ENCODE measurements at places on chromosomes 1 and 21.

GRCh38 chr1:24878045-24878444 lies 52.0 kb downstream of the RUNX3 start:
- no peak for DNase-seq

DNA sequence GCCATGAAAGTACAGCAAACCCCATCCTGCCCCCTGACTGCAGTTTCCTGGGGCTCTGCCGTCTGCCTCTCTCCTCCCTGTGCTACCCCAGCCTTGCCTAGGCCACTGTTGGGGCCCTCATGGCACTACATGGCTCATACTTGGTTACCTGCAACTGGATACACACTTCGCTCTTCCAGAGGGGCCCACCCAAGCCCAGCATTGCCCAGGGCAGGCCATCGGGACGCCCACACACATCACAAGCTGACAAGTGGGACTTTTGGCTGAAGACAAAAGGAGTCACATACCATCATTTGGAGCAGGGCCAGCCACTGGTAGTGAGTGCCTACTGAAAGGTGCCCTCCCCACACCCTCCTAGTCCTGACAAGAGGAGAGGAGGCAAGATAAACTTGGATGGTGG lies 82.8 kb downstream of the CD247 start:
- DNase-seq: no peak

DNA sequence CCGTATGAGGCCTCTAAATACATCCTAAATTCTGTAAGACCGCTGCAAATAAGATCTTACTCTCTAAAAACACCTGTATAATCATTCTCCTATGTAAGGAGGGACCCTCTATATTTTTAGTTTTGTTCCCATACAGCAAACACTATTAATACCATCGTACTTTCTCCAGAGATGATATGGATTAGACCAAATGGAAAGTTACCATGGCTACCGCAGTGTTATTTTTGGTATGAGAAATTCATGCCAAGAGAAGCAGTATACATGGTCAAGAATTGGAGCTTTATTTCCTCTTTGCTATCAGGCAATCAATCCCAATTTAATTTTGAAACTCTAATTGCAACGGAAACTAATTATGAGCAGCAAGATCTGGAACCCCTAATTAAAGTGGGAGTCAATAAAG lies 70.0 kb downstream of the BCAR3 start:
- no peak for DNase-seq

DNA sequence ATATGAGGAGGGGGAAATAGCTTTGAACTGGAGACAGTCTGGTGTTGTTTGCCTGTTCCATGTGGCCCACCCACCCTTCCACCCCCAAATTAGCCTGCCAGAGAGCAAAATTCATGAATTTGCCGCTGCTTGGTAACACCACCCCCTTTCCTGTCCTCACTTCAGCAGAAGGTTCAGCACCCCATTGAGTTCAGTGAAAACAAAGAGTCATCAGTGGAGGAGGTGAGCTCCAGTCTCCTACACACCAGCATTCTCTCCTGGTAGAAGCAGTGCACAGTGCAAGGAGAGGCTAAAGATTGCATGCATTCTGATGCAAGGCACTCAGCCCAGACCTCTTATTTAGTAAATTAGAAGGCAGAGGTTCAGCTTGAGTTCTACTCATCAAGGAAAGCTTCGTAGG lies 99.7 kb upstream of the DYNLT5 start:
- no peak for DNase-seq

DNA sequence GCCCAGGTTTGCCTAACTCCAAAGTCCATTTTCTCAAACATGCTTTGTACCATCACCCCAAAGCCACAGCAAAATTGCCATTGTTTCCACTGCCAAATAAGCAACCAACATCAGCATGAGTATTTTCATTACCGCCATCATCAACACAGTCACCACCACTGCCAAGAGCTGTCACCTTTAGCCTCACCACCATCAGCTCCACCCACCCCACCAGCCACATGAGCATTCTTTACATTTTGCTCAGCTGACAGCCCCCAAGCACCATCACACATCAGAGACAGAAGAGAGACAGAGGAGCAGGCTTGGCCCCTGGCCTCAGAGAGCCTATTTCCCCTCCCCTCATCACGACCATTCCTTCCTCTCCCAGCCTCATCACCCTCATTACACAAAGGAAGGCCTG lies 42.7 kb downstream of the TAS1R2 start:
- no peak for DNase-seq

- no peak for DNase-seq
Observed at GRCh38 chr1:24418898-24419628, 3.5 kb downstream of the NIPAL3 start.

DNA sequence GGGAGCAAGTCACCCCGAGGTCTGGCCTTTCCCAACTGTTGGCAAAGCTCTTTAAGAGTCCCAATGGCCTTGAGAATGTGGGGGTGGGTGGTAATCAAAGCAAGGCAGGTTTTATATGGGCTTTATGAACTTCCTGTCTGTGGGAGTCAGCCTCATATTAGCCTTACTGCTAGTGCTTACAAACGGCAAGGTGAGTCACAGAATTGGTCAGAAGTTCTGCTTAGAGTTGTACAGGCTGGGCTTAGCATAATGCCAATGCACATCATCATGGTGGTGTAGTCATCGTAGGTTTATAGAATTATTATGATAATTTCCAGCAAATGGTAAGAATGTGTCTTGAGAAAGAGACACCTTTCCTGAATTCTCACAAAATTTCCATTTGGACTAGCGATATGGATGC lies 192.7 kb upstream of the KIAA0040 start:
- no peak for DNase-seq

DNA sequence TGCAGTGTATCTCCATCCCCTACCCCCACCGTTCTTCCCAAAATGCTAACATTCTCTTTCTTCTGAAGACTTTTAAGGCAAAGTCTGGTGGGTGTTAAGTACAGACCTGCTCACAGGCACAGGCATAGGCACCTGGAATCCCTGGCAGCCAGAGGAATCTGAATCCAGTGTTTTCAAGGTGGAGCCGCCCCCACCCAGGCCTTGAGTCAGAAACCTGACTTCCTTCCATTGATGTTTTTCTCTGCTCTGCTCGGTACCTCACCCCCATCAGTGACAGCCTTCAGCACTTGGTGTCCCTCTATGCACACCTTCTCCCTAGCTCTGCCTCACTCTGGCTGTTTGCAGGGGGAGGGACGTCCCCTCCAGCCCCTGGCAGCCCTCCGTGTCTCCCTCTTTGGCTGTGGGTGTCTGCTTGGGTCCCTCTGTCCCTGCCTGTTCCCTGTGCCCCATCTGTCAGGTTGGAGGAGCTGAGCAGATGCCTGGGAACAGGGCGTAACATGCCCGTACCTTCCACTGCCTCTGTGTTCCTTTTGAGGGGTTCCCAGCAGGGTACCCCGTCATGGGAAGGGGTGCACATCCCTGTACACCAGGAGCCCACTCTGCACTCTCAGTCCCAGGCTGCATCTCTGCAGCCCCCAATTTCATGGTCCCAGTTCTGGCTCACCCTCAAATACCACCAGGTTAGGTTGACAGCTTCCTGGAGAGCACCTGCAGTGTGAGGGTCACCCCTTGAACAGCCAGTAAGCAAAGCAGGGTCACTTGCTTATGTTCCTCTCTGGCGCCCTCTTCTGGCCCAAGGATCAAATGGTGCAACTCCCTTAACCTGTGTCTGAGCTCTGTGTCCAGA lies 6.7 kb downstream of the NCDN start:
- peak; percentile 43 for DNase-seq

DNA sequence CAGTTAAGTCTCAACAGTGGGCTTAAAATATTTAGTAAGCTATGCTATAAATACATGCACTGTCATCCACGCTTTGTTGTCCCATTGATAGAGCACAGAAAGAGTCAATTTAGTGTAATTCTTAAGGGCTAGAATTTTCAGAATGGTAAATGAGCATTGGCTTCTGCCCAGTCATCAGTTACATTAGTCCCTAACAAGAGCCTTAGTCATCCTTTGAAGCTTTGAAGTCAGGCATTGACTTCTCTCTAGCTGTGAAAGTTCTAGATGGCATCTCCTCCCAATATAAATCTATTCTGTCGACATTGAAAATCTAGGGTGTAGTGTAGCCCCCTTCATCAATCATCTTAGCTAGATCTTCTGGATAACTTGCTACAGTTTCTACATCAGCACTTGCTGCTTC lies 12.0 kb upstream of the LPGAT1 start:
- no peak for DNase-seq

DNA sequence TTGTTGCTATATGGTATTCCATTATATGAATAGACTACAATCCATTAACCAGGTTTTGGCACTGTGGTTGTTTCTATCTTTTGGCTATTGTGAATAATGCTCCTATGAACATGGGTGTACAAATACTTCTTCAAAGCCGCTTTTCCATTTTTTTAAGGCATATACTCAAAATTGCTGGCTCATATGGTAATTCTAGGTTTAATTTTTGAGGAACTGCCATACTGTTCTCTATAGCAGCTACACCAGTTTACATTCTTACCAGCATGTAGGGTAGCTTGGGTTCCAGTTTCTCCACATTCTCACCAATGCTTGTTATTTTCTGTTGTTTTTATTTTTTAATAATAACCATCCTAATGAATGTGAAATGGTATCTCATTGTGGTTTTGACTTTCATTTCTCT lies 19.9 kb upstream of the AGO1 start:
- DNase-seq: no peak

DNA sequence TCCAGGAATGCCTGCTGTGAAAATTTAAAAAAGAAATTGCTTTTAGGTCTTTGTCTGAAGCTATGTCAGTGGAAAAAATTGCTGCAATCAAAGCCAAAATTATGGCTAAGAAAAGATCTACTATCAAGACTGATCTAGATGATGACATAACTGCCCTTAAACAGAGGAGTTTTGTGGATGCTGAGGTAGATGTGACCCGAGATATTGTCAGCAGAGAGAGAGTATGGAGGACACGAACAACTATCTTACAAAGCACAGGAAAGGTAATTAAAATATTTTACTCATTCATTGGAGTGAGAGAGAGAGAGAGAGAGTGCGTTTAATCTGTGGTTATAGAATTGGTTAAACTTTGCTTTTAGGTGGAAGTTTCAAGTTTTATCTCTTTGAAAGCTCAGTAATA lies 20.0 kb downstream of the CDC73 start:
- DNase-seq: peak; percentile 6

DNA sequence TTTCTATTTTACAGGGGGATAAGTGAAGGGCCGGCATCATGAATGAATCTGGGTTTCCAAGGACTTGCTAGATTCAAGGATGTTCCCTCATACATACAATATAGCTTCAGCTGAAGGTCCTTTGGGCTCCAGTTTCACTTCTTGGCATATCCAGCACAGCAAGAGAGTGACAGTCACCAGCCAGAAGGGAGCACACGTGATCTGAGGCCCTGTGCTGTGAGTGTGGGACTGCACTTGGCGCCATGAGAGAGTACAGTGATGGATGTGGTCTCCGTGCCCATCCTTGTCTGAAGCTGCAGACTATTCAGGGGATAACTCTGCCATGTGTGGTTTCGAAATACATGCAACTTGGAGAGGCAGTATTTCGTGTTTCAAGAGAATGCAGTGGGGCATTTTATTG lies 159.7 kb upstream of the DSCAM start:
- DNase-seq: no peak

DNA sequence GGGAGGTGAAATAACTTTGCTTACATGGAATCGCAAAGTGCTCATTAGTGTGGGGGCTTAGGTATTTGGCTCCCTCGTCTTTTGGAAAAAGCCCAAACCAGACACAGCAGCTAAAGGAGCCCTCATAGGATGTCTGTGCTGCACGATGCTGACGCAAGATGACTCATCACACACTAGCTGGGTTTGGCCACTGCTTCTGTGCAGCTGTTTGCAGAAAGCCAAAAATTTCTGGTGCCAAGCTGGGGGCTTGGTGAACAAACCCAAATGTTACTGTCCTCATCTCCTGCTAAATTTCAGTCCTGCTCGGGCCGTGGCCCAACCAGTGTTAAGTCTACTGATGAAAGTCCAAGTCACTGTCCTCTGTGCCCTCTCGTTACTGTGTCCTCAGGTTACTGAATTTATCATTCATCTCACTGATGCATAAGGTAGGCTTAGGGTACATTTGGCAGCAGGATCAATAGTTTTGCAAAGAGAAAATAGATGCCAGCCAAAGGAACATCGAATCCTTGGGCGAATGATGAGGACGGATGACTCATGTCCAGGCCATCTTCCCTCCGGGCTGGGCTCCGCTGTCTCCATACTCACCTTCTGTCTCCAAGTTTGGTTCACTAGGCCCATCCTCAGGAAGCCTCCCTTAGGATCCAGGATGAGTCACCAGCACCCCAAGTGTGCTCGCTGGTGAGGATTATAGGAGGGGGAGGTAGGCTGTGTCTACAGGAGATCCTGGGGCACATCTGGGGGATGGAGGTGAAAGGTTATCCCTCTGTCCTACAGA lies 177.7 kb downstream of the ADSS2 start:
- no peak for DNase-seq

GRCh38 chr1:93442741-93443140 lies 5.2 kb upstream of the FNBP1L start:
- no peak for DNase-seq

GRCh38 chr1:225427235-225428067 lies at the start of gene LBR:
Gene LBR (minus strand): TSS chr1:225428038. CDS start chr1:225424075, 3,963 bp downstream.
- DNase-seq: no peak

DNA sequence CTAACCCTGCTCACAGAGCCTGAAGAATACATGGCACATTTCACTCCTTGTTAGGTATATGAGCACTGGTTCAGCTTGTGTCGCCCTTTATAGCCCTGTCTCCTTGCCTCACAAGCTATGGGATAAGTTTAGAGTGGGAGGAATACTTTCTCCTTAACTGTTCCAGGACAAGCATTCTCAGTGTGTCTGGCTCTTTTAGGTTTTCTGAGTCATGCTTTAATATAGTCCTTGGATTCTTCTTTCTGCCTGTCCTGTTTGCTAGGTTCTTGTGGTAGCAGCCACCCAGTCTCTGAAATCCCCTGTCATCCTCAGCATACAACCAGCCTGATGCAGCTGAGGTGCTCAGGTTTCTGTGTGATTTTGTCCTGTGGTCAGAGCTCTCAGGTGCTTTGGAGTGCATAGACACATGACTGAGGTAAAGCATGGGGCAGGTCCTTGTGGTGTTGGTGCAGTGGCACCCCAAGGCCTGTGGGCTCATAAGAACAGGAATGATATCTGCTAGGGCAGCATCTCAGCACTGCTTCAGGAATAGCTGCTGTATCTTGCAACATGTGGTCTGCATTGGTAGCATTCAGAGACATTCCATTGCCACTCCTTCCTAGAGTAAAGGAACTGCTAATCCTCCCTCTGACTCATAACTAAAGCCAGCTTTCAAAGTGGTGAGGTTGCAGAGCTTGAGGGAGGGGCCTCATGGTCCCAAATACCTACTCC lies 14.2 kb upstream of the CASQ2 start:
- no peak for DNase-seq

GRCh38 chr21:23017989-23018388 lies 2019.8 kb downstream of the NCAM2 start:
- DNase-seq: no peak

DNA sequence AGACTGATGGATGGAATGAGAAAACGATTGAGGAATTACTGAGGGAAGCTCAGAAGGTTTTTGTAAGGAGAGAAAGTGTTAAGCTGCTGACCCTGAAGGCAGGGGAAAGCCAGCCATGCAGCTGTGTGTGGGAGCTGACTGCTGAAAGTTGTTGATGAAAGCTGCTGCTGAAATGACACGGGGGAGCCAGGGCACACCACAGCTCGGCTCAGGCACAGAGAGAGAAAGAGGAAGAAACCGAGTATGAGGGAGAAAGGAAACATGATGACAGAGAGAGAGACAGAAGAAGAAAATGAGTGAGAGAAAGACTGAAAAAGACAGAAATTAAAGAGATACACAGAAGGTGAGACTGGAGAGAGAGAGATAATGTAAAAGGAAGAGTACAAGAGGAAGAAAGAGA lies 115.5 kb downstream of the LRRC53 start:
- no peak for DNase-seq
